ENCODE measurements at places on chromosomes 11 and 22.

- DNase-seq = no peak
Measured at GRCh38 chr11:122690384-122690783, 34.9 kb downstream of the UBASH3B start.

- no peak for DNase-seq
Measured at GRCh38 chr22:47776329-47776728, 1013.9 kb downstream of the TBC1D22A start.

GRCh38 chr11:7905961-7906429 lies 25.1 kb downstream of the OR10A6 start:
- DNase-seq = no peak

DNA sequence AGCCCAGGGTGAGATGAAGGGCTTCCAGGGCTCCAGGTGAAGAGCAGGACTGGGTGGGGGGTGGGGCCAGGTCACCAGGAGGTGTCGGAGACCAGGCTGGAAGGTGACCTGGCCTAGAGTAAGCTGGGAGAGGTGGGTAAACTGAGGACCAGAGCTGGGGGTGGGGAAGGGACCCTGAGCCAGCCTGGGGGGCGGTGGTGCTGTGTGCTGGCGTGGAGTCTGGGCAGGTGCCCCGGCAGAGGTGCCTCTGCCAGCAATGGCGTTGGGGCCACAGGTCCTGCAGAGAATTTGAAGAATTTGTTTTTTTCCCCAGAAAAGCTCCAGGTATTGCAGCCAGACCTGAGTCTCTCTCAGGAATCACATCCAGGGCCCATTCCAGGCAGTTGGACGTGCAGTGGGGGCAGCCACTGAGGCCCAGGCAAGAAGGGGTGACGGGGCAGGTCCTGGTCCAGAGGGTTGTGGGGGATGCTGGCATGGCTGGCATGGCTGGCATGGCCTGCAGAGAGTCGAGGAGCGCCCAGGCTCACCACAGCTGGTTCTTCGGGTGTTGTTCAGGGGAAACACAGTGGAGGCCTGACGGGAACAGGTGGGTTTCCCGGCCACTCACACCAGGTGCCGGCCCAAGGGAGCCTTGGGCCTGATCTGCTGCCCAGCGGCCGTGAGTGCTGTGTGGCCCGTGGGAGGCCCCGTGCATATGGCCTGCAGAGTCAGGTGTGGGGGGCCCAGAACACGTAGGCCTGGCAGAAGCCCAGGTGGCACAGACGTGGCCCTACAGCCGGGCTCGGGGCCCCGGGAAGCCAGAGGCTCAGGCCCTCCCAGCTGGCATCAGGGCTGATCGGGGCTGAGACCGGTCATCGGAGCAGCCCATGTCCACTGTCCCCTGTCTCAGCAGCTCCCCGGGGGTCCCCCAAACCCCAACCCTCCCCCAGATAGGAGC lies 6.4 kb upstream of the MUC6 start:
- no peak for DNase-seq

GRCh38 chr22:22022255-22022840 lies 39.8 kb upstream of the TOP3B start:
- no peak for DNase-seq

GRCh38 chr22:50061141-50061823 lies 3.2 kb upstream of the TTLL8 start:
- DNase-seq = no peak

GRCh38 chr22:31977141-31977841 lies 33.0 kb downstream of the YWHAH start:
- DNase-seq = peak; percentile 61

- DNase-seq = no peak
Measured at GRCh38 chr11:109957601-109958000, 135.6 kb upstream of the ZC3H12C start.

DNA sequence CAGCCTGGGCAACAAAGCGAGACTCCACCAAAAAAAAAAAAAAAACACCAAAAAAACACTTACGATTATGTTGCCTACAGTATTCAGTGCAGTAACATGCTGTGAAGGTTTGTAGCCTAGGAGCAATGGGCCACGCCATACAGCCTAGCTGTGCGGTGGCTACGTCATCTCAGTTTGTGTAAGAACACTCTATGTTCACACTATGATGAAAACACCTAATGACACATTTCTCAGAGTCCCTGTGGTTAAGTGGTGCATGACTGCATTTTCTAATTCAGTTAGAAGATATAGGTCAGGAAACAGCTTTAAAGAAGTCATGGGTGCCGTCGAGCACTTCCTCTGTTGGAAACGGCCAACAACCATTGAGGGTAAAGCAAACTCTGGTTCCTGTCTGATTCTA lies 75.7 kb upstream of the ANO1 start:
- no peak for DNase-seq

GRCh38 chr22:24188705-24189248 lies 7.5 kb downstream of the SUSD2 start:
- DNase-seq = no peak

DNA sequence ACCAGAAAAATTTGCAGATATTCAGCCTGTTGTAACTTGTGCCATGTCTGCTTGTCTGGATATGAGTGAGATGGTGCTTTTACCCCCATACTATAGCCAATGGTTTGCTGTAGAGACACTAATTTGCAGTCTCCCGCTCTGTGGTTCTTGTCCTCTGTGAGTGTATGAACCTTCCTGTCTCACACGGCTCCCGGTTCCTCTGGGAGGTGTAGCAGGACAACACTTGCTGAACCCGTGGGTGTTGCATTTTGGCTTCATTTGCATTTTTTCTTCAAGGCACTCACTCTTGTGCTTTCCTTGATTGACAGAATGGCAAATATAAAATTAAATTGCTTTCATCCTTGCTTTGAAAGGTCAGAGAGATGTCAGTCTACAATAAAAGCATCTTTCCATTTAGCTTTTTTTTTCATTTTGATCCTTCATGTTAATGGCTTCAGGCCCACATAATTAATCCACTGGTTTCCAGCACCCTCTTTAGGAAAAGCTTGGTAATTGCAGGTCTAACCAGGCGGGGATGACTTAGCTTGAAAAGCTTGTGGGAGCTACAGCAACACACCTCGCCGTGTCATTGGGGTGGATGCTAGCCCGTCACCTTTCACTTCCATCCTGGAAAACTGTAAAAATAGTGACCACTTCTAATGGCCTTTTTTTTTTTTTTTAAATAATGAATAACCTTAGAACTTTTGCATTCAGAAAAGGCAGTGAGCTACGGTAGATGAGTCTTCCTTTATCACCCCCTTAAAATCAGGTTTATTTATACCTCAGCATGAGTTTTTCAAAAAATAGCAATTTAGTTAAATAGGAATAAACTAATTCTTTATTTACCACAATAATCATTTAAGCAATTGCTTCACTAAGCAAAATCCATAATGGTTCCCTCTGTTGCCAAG lies 27.4 kb upstream of the ST14 start:
- no peak for DNase-seq

DNA sequence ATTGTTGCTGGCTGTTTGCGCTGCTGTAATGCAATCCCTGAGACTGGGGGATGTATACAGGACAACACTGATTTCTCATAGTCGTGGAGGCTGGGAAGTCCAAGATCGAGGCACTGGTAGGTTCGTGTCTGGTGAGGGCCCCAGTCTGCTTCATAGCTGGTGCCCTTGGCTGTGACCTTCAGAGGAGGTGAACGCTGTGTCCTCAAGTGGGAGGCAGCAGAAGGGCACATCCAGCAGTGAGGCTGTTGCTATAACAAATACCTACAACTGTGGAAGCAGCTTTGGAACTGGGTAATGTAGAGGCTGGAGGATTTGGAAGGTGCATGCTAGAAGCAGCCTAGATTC lies 21.3 kb downstream of the KRTAP5-5 start:
- DNase-seq = no peak

- no peak for DNase-seq
Measured at GRCh38 chr11:107009190-107009589, 9.1 kb downstream of the GUCY1A2 start.

GRCh38 chr11:21489416-21490115 lies 703.3 kb upstream of the ANO5 start:
- DNase-seq = no peak

Data from activated CD8-positive, alpha-beta memory T cell treated with anti-CD3 and anti-CD28 coated beads for 4 hours (primary cell).